ENCODE measurements at places on chromosomes 2 and 18. TPM values are rescaled to one million over a fixed set of nuclear protein-coding genes. Genes with fewer than 3 reads are reported as not detected.

- DNase-seq: no peak
Observed at GRCh38 chr2:235053651-235054050, 101.8 kb downstream of the SH3BP4 start.

GRCh38 chr2:208311321-208311720 lies 45.3 kb downstream of the PIKFYVE start:
- no peak for DNase-seq

DNA sequence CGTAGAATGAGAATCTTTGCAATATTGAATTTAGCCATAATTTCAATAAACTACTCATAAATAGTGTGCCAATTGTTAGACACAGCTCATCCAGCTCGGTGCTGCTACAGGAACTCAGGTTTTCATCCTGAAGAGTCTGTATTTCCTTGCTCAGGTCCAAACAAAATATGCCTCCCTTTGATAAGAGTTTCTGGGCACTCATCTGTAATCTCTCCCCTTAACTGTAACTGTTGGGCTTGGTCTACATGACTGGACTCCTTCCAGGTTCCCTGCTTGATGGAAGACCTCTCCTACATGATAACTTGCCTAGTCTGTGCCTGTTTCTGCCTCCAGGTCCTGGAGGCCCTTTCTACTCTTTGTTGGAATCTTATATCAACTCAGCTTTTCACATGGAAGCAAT lies 57.9 kb downstream of the GCA start:
- DNase-seq: no peak

DNA sequence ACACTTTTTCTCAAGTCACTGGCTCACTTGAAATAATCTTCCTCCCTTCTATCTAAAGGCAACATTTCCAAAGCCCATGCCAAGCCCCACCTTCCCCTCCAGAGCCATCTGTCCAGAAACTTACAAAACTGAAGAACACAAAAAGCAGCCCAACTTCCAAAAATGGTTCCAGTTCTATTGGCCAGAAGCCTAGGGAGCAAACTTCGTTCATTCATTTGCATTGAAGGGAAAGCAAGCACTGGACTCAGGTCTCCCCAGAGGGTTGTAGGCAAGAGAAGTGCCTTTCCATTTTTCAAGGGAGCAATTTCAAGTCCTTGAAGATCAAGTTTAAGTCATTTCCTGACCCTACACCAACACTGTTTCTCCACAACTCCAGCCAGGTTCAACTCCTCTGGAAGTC lies 585.0 kb downstream of the BCL11A start:
- DNase-seq: no peak

GRCh38 chr2:234497594-234498235 lies 834 bp upstream of the ARL4C start:
- DNase-seq: no peak

DNA sequence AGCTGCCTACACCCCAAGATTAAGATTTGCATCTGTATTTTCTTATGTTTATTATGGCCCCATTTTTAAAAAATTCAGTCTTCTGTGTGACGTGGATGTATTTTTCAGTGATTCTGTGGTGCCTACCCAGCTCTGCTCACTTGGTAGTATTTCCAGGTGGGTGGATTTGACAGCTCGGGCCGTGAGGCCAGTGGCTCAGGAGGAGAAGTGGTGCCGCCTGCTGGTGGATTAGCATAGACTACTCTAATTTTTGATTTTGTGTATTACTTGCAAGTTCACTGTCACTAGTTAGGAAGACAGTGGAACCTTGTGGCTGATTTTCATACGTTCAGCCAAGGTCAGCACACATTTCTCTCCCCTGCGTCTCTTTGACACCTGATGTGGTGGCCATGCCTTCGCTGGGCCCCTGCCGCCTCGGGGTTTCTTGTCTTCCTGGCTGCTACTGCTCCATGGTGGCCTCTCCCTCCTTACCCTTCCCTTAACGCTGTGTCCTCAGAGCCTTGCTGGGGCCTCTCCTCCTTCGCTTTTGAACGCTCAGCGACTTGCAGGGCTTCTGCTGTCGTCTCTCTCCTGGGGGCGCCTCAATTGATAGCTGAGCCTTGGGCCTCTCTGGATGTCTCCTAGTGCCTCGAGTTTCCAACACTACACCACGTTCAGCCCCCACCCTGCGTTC lies 89.4 kb downstream of the DGKD start:
- peak; percentile 91 for DNase-seq

- no peak for DNase-seq
Observed at GRCh38 chr2:60534052-60534685, 19.3 kb downstream of the BCL11A start.

DNA sequence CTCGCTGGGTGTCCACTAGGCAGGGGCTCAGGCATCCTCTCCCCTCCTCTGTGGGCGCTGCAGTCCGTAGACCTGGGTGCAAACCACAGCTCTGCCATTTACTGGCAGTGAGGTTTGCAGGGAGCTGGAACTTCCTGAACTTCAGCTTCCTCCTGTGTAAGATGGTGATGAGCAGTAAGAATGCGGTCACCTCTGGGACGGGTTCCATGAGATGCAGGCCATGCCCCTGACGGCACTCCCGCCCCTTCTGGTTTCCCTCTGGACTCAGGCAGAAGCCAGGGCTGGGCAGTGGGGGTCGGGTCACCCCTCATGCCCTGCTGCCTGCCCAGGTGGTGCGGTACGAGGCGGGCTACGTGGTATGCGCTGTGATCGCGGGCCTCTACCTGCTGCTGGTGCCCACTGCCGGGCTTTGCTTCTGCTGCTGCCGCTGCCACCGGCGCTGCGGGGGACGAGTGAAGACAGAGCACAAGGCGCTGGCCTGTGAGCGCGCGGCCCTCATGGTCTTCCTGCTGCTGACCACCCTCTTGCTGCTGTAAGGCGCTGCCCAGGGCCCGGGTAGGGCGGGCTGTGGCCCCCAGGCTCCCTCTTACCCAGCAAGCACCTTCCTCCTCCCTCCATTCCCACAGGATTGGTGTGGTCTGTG lies 1.5 kb downstream of the PROM2 start:
- DNase-seq: peak; percentile 44

- no peak for DNase-seq
Observed at GRCh38 chr18:34491719-34492118, 218.4 kb upstream of the DTNA start.

DNA sequence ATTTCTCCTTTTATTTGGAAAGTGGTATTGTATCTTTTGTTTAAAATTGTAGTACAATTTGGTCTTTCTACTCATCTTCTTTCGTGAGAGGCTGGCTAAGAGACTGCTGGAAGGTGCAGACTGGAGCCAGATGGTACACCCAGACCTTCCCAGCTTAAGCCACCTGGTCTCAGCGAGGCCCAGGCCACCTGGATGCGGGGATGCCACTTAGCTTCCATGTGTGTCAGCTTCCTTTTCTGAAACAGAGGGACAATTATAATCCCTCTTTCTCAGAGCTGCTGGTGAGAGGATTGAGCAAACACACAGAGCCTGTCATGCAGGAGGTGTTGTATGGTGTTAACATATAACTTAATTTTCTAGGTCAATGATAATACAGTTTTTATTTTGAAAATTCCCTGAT lies 17.4 kb downstream of the FARP2 start:
- DNase-seq: no peak

- peak; percentile 7 for DNase-seq
Observed at GRCh38 chr2:42233976-42234441, 64.9 kb downstream of the EML4 start.

GRCh38 chr2:31066551-31066950 lies 71.7 kb downstream of the GALNT14 start:
- no peak for DNase-seq

DSG2 gene
- not detected for total RNA-seq

LOXL3 gene
- total RNA-seq: 52.4 TPM

LIMS3 gene
- total RNA-seq: 3.9 TPM

SCG2 gene
- 0.25 TPM for total RNA-seq
